ENCODE measurements at places on chromosomes 5 and 9. TPM values are rescaled to one million over a fixed set of nuclear protein-coding genes. Genes with fewer than 3 reads are reported as not detected.

Gene ELAVL2
- total RNA-seq = not detected

Gene IRX4
- not detected for total RNA-seq

Gene GRM6
- not detected for total RNA-seq

Gene IL13
- 5.5 TPM for total RNA-seq

Gene CTSV
- total RNA-seq = 0.74 TPM

Gene PCDHGC5
- not detected for total RNA-seq

Gene SCGB3A1
- total RNA-seq = not detected

Gene F12
- 4.9 TPM for total RNA-seq

Gene PCDH1
- not detected for total RNA-seq

Gene CCNO
- not detected for total RNA-seq

Gene PTGDS
- not detected for total RNA-seq

Gene QSOX2
- 18.1 TPM for total RNA-seq

Gene CDH6
- total RNA-seq = not detected

Gene RABEPK
- total RNA-seq = 29.1 TPM

Gene SLC25A2
- total RNA-seq = 0.30 TPM

Gene SH3RF2
- total RNA-seq = 0.43 TPM

Gene HEMGN
- 2.9 TPM for total RNA-seq
